Thoracic aorta (tissue), 2 donors: ENCODE measurements at places on chromosomes 2 and 18. TPM values are rescaled to one million over a fixed set of nuclear protein-coding genes. Genes with fewer than 3 reads are reported as not detected.

DNA sequence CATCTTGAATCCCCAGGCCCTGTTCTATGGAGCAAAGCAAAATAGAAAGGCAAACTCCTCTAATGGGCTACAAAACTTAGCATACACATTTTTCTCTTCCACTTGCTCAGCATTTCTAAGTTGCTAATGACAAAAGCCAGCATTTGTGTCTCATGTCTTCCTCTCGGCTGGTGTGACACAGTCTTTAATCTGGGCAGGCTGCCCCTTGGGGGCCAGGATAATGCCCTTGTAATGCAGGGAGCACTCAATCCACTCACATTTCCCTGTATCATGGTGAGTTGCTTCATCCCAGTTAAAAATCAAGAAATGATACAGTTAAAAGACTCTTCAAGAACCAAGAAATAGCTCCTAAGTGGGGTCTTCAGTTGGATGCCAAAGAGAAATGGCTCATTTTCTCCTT, 109.1 kb upstream of the FBXO11 start:
- no peak for DNase-seq

- DNase-seq: no peak
Observed at GRCh38 chr2:52428224-52428623, 1339.4 kb upstream of the CHAC2 start.

Gene NRP2
- 75.1 TPM for total RNA-seq

Gene ECEL1
- total RNA-seq: 1.6 TPM

Gene CFAP65
- not detected for total RNA-seq

DNA sequence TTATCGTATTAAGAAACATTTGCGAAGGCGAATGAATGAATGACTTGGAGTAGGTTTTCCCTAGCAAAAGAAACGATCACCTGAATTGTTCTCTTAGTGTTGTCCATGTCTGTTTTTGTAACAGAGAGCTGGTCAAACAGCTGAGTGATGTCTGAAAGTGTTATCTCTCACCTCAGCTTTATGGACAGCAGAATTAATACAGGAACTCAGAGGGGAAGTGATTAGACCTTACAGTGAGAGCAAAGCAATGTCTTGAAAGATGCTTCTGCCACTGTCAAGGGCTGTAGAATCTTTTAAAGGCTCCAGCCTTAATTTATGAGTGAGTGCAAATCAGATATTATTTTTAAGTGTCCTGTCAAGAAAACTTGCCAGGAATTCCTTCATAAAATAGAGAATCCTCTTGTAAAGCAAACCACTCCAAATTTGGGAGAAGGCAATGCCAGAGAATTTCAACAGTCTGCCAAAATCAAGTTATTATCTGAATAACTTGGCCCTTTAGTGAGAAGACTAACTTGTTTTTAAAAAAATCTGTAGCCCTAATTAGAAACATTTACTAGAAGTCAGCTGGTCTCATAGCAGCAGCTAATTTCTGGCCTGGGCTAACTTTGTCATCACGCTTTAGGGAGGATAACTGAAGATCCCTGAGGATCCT, 60.7 kb downstream of the CDC42EP3 start:
- DNase-seq: no peak

Gene SLC19A3
- 4.9 TPM for total RNA-seq

Gene LYPD1
- 0.28 TPM for total RNA-seq

DNA sequence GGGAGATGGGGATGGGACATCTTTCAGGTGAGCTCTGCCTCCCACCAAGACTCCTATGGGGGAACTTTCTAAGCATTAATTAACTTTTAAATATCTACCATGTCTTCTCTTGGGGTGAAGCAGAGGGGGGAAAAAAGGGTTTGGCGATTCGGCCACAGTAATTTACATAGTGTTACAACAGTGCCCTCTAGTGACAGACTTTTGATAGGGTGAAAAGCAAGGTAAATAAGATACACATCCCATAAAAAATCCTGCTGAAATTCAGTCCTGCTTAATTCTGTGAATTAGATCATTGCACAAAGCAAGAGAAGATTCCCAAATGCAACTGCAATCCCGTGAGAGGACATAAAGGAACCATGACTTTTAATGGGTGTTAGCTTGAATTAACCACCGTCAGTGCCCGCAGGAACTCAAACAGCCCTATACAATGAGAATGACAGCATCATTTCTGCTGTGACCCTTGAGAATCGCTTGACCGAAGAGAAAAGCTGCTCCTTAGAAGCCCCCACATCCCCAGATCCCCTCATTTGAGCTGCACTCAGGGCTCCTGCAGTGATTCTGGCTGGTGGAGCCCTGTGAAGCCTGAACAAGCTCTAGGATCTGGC, 32.8 kb downstream of the FAM124B start:
- no peak for DNase-seq

DNA sequence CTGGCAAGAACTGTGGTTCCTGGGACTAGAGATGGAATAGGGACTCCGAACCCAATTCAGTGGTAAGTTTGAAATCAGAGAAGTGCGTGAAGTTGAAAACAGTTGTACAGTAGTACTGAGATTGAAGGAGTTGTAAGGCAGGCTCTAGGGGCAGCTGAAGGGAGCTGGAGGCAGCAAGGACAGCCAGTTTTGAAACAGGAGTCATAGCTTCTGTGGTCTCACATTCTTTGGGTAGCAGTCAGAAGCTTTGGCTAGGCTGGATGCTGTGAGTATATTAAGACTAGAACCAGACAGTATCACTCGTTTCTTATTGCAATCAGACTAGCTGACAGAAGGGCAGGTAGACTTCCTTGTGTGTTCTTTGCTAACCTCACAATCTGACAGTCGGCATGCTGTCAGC, 64.5 kb upstream of the ADAM23 start:
- no peak for DNase-seq

DNA sequence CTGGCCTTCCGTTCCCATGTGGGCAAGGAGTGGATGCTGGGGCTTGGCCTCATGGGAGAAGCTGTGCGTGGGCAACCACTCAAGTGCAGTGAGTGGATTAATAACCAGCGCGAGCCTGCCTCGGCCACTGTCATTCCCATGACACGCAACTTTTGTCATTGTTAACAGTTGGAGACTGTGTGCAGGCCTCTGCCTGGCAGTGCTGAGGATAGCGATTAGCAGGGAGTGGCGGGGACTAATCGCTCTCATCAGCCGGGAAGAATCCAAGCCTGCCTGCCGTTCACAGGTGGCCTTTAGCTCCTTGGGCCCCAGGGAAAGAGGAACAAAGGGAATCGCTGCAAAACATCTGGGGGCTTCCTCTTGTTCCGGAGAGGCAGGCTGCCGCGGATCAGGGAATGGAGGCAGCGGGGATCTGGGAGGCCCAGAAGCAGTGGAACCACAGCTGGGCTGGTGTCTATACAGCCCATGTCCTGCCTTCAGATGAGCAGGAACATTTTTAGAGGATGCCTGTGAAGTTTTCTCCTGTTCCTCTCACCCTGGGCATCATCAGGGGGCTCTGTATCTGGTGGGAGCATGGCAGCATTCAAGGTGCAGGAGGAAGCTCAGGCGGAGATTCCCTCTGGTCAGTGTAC, 53.8 kb downstream of the CTIF start:
- DNase-seq: no peak

GRCh38 chr18:24766376-24766775, 305.9 kb downstream of the HRH4 start:
- no peak for DNase-seq

- DNase-seq: no peak
Observed at GRCh38 chr2:127733816-127734537, 32.7 kb downstream of the SFT2D3 start.

GRCh38 chr2:60873381-60873780, 8.0 kb upstream of the REL start:
- no peak for DNase-seq

Gene RFTN2
- 9.3 TPM for total RNA-seq

GRCh38 chr2:165839610-165840009, 45.6 kb upstream of the GALNT3 start:
- no peak for DNase-seq

GRCh38 chr18:68480196-68480595, 234.7 kb downstream of the TMX3 start:
- no peak for DNase-seq

- no peak for DNase-seq
Observed at GRCh38 chr2:181170256-181170655, 189.9 kb downstream of the UBE2E3 start.

DNA sequence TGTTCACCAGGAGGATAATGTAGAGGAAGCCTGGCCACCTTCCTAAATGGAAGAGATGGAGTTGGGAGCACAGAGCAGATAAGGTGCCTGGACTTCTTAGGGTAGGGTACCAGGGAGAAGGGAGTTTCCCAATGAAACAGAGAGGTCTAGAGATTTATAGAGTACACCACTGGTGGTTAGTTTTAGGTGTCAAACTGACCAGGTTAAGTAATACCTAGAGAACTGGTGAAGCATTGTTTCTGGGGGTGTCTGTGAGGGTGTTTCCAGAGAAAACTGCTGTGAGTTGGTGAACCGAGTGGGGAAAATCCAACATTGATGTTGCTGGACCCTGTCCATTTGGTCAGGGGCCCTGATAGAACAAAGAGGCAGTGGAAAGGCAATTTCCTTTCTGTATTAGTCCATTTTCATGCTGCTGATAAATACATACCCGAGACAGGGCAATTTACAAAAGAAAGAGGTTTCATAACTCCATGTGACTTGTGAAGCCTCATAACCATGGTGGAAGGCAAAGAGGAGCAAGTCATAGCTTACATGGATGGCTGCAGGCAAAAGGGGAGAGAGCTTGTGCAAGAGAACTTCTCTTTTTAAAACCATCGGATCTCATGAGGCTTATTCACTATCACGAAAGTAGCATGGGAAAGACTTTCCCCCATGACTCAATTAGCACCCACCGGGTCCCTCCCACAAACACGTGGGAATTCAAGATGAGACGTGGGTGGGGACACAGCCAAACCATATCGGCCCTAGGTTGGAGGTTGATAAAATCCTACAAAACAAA, 260.8 kb downstream of the CBLN2 start:
- DNase-seq: no peak

GRCh38 chr18:80034852-80035406, 695 bp downstream of the RBFA start:
- DNase-seq: no peak

Gene RAB17
- 6.4 TPM for total RNA-seq
